ENCODE measurements at places on chromosomes 4 and X.

DNA sequence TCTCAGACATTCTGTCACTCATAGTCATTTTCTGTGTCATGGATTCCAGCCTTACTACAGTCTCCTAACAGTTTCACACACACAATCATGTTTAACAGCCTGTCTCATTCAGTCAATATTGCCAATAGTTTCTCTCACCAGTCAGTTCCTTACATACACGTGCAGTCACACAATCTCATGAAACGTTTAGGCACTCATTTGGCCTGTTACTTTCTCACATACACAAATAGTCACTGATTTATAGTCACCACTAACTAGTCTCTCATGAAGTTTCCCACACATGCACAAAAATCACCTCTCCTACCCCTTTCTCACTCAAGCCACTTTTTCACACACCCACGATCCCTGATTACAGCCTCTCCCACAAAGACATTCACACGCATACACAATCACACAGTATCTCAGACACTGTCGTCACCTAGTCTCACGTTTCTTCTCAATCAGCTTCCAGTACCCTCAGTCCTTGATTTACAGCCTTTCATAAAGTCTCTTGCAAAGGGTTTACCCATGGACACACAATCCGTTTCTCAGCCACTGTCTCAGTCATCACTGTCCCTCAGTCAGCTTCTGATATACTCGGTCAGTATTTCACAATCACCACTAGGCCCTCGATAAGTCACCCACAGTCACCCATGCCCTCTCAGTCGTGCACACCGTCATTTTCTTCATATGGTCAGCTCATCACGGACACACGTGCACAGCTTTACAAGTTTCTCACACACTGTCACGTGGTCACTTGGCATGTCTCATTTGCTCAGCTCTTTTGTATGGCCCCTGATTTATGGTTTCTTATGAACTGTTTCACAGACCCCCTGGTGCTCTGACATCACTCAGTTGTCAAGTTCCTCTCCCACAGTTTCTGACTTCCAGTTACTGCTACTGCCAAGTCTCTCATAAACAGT, 4.2 kb upstream of the CFP start:
- DNase-seq, result no peak

DNA sequence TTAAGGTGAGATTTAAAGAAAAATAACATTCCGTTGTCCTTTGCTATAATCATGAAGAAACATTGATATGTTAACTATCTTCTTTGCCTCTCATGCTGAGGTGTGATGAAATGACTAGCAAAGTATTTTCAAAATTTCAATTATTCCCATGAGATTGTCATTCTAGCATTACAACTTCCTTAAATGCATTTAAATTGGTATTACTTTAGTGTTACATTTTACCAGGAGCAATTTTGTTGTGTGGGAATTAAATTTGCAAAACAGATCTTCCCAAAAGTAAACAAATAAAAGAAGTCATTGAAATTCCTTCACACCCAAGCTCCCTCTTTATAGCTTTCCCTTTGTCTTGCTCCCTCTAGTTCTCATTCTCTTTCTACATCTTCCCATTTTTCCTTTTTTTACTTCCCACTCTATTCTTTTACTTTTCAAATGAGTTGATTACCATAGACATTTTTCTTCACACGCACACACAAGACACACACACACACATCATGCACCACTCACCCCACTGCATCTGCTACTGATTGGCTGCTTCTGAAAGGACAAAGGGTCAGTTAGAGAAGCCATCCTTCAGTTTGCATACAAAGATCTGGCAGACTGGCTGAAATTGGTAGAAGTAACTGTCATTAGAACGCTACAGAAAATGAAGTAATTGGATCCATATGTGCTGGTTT, 10.0 kb upstream of the APELA start:
- no peak for DNase-seq

GRCh38 chrX:17046478-17047097, 100.1 kb downstream of the REPS2 start:
- peak; percentile 6 for DNase-seq

DNA sequence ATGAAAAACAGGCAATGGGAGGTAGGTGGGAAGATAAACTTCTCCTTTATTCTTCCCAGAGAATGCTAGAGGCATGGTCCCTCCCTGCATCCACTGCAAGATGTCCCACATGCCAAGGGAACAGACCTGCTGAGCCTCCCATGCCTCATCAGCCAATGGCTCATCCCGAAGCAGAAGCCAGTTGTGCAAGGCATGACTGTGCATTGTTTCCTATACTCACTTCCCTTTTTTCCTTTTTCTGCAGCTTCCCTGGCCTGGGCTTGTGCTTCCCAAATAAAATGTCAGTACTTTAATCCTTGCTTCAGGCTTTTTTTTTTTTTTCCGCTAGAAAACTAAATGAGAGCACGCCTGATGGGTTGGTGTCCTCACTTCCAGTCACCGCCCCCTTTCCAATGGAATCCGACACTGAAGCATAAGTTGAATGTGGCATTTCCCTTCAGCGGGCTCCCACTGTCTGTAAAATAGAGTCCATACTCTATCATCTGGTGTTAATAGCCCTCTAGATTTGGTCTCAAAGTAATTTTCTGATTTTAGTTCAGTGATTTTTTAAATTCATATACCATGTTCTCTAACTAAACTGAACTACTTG, 239.0 kb upstream of the JADE1 start:
- DNase-seq, result no peak

GRCh38 chr4:154490583-154491340, 837 bp downstream of the DCHS2 start:
- DNase-seq, result no peak

GRCh38 chrX:14997271-14997670, 124.0 kb downstream of the MOSPD2 start:
- DNase-seq, result no peak

DNA sequence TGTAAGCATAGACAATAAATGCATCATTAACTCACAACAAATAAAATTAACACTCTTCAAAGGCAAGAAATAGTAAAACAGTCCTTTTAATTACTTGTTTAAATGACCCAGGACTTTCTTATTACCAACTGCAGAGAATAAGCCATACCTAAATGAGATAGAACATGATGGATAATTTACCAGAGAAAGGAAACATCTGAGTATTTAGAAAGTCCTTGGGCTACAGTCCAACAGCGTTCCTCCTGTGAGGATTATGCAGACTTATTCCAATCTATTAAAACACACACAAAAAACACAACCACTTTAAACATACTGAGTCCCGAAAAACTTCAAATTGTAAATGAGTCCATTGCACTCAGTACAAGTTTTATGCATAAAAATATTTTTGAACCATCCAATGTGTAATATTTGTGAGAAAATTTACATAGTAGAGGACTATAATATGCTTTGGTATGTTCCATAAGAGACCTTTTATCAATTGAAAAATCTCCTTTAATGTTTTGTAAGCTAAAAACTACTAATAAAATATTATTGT, 129.2 kb downstream of the NR3C2 start:
- no peak for DNase-seq
